Fibroblast of skin of right biceps (primary cell): ENCODE measurements at places on chromosomes 7 and 10.
A peak's percentile ranks its signal among the peaks of the same experiment; 100 is the strongest.

DNA sequence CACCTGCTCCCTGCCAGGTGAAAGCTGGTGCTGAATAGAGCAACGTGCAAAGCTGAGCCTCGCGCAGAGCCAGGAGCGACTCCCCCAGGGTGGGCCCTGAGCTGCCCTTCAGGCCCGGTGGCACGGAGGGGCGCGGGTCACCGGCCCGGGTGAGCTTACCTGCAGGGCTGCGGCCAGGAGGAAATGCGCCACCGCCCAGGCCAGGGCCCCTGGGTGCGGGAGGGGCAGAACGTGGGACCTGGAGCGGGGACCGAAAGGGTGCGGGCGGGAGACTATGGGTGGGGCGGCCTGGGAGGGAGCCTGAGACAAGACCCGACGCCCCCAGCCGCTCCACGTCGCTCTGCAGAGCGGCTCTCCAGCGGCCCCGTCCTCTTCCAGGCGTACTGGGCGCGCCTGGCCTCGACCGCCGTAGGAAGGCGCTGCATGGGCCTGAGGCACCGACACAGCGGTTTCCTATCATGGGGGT is 122.1 kb downstream of the BTAF1 start:
- DNase-seq, result no peak

GRCh38 chr10:61779276-61779675 is 116.5 kb downstream of the CABCOCO1 start:
- no peak for DNase-seq

DNA sequence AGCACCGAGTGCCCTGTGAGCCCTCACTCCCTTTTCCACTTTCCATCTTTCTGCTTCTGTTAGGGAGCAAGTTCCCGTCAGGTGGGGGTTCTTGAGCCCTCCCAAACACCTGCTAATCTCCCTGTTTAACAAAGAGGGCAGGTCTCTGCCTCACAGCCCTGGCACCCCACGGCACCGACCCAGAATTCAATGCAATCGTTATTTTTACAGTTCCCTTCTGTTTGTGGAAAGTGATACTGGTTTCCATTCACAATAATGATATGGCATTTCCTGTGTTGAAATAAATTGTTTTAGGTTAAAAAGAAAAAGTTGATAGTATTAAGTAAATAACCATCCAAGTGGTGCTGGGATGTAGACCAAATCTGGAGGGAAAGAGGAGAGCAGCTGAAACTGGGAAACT is 38.8 kb upstream of the SLC29A3 start:
- no peak for DNase-seq

GRCh38 chr7:134444198-134444960 is 14.5 kb downstream of the AKR1B1 start:
- no peak for DNase-seq

DNA sequence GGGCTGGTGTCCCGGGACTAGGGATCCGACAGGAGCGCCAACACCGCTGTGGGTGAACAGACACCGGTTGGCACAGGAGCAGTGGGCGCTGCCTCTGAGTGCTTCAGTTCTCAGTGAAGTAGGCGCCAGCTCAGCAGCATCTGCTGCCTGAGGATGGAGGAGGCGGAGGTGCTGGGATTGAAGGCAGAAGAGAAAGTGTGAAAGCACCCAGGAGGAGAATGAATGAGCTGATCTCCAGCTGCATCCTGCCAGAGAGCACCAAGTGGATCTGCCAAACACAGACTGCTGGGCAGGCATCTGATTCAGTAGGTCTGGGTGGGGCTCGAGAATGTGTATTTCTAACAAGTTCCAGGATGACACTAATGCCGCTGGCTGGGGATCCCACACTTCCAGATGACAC is 74.5 kb downstream of the LANCL2 start:
- no peak for DNase-seq

DNA sequence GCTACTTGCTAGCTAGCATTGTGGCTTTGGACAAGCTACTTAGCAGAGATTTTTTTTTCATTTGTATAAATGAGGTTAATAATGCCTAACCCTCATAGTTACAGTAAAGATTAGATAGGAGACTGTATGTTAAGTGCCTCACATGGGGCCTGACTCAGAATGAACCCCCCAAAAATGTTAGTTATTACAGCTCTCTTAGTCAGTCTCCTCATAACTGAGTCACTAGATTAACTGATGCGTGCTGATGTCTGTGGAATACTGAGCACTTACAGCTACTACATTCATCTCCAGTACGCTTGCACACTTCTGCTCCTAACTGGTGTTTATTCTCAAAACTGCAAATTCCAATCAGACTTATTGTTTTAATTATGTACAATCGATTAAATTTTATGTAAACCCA is 315.3 kb downstream of the SNX13 start:
- peak; percentile 94 for DNase-seq
